ENCODE measurements at places on chromosomes 6 and 20. TPM values are rescaled to one million over a fixed set of nuclear protein-coding genes. Genes with fewer than 3 reads are reported as not detected.

The OR2H1 gene
- not detected for total RNA-seq

The MUC21 gene
- total RNA-seq: not detected

DNA sequence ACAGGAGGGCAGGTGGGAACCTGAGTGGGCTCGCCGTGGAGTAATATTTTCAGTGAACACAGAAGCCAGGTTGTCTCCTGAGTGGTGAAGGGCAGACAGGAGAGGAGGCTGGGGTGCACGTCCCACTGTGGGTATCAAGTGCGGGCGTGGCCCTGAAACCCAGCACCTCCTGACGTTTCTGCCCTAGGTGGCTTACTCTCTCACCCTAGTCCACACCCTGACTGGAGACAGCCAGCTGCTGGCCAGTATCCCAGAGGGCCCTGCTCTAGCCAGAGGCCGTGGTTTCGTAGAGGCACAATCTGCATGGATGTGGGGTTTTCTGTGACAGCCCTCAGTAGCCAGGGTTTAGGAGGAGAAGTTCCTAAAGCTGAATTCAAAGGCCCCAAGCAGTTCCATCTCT, 86.7 kb downstream of the TRERF1 start:
- no peak overlapping the region for H3K4me3 ChIP-seq
- DNase-seq: no peak
- no peak overlapping the region for H3K27ac ChIP-seq
- H3K4me1 ChIP-seq: peaks cover 45% of the 10 kb centered on the region

DNA sequence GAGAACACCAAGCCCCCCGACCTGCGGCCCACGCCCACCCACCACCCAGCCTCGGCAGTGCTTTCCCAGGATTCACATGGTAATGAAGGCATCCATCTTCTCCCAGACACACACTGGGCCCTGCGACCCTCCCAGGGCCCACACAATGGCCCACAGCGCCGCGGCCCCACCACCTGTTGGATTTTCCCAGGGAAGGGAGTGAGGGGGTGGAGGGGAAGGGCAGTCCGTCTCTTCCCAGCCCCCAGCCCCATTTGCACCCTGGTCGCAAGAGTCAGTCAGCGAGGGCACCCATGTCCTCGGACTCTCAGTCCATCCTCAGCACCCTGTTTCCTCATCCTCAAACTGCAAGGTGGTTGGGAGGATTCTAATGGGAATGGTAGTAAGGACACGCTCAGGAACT, 23.7 kb upstream of the ID1 start:
- peaks cover 6% of the 10 kb centered on the region for H3K4me1 ChIP-seq
- peaks cover 14% of the 10 kb centered on the region for H3K36me3 ChIP-seq
- DNase-seq: no peak
- no peak overlapping the region for H3K27ac ChIP-seq
- H3K4me3 ChIP-seq: no peak overlapping the region

DNA sequence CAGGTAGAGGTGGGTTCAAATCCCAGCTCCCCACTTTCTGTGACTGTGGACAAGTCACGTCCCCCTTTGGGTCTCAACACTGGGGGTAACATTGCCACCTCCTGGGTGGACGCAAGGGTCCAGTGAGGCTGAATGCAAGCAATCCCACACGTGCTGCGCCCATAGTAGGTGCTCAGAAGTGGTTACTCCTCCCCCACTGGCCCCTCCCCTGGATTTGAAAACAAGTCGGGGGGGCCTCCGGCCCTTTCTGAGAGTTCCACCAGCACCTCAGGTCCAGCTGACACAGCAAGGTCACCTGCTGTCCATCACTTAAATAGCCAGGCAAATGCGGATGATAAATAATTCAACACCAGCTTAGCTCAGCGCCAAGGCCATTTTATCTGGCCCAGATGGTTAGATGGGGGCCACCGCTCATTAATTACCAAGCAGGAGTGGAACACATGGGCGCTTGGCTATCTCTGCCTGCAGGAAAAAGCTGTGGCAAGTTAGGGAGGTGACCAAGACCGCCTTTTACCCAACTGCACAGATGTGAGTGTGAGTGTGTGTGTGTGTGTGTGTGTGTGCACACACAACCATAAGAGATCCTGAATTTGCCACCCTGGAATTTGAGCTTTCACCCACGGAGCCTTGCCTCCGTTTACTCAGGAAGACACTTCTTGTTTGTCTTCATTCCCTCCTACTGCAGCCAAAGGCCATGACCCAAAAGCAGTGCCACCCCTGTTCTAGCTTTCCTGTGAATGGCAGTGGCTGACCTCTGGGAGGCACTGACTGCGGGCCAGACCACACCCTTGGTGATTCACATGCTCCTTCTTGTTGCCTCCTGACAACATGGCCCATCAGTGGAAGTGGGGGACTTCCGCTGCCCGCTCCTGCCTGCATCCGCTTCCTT, 34.7 kb upstream of the KCNB1 start:
- no peak for DNase-seq
- no peaks in the 10 kb centered on the region for H3K4me1 ChIP-seq
- H3K27me3 ChIP-seq: peaks cover 42% of the 10 kb centered on the region

Measured in HFFc6 (cell line).